ENCODE measurements at places on chromosomes 16 and 17. TPM values are rescaled to one million over a fixed set of nuclear protein-coding genes. Genes with fewer than 3 reads are reported as not detected.
A peak's percentile ranks its signal among the peaks of the same experiment; 100 is the strongest.

GAS7 gene
- 1.3 TPM for polyA plus RNA-seq

SYNGR2 gene
- 490 TPM for polyA plus RNA-seq

DNA sequence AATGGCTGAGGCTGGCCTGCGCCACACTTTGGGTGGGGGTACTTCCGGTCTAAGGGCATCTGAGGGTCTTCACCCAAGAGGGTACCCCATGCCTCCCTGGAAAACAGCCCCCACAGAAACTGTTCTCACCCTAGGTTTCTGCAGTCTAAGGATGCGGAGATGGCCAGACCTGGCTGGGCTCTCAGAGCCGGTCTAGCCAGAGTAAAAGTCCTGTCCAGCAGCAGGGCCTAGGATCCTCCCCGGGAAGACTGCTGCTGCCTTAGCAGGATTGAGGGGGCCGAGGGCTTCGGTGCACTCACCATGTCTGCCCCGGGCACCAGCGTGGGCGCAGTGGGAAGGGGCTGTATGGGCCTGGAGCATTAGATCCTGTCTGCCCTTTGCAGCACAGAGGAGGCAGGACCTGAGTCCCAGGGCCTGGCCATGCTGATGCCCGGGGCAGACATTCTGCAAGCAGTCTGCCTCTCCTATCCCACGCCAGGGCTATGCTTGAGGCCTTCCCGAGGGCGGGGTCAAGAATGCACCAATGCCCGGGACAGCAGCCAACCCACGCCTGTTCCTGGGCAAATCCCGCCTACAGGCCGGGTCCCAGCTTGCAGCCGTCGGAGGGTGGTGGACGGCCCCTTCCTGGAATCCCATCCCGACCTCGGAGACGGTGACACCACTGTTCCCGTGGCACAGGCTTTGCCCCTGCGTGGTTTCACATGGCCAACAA is 54.7 kb downstream of the CBFA2T3 start:
- peak overlapping the region; percentile 98 for H3K27ac ChIP-seq
- H3K4me3 ChIP-seq, result peak overlapping the region; percentile 83
- DNase-seq, result no peak
- peaks cover 57% of the 10 kb centered on the region for H3K4me1 ChIP-seq
- H3K27me3 ChIP-seq, result no peaks in the 10 kb centered on the region

ABAT gene
- 4.3 TPM for polyA plus RNA-seq

GRAPL gene
- 5.3 TPM for polyA plus RNA-seq

- H3K4me1 ChIP-seq, result no peaks in the 10 kb centered on the region
- DNase-seq, result no peak
- no peak overlapping the region for H3K4me3 ChIP-seq
- H3K36me3 ChIP-seq, result no peaks in the 10 kb centered on the region
- H3K27ac ChIP-seq, result no peak overlapping the region
These were observed 997 bp upstream of the CDH11 start for GRCh38 chr16:65122724-65123395.

Data from naive B cell (primary cell).